Activated CD8-positive, alpha-beta memory T cell treated with anti-CD3 and anti-CD28 coated beads, Interleukin-2, amount 10 ng/mL, durations not matched to agents 7 days and 5 days (primary cell): ENCODE measurements at places on chromosomes 2 and 18. TPM values are rescaled to one million over a fixed set of nuclear protein-coding genes. Genes with fewer than 3 reads are reported as not detected.

GRCh38 chr2:119289093-119289492 is 65.5 kb downstream of the STEAP3 start:
- DNase-seq, result no peak

DNA sequence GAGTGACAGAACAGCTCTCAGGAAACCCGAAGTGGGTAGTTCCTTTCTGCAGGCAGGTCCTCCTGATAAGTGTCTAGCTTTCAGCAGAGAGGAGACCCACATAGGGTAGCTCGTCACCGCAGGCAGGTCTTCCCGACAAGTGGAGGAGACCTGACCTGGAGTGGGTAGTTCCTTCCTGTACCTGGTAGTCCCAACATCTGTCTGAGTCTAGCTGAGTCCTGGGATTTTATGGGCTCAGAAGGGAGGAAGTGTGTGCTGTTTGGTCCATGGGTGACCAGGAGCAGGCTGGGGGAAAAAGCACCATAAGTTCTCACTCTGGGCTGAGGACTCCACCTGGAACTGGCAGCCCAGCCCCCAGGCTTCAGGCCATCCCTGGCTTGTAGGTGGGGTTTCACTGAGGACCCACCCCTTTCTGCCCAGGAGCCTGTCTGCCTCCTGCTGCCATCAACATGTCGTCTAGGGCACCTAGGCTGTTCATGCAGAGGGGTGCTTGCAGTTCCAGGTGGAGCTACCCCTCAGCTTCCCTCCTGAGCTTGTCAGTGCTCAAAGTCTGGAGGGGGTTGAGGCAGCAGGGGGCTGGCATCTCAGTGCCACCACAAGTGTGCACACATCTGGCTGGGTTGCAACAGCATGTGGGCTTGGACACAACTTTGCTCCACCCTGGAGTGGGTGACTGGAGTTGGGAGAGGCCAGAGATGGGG is 9.4 kb downstream of the DYSF start:
- DNase-seq, result no peak

DNA sequence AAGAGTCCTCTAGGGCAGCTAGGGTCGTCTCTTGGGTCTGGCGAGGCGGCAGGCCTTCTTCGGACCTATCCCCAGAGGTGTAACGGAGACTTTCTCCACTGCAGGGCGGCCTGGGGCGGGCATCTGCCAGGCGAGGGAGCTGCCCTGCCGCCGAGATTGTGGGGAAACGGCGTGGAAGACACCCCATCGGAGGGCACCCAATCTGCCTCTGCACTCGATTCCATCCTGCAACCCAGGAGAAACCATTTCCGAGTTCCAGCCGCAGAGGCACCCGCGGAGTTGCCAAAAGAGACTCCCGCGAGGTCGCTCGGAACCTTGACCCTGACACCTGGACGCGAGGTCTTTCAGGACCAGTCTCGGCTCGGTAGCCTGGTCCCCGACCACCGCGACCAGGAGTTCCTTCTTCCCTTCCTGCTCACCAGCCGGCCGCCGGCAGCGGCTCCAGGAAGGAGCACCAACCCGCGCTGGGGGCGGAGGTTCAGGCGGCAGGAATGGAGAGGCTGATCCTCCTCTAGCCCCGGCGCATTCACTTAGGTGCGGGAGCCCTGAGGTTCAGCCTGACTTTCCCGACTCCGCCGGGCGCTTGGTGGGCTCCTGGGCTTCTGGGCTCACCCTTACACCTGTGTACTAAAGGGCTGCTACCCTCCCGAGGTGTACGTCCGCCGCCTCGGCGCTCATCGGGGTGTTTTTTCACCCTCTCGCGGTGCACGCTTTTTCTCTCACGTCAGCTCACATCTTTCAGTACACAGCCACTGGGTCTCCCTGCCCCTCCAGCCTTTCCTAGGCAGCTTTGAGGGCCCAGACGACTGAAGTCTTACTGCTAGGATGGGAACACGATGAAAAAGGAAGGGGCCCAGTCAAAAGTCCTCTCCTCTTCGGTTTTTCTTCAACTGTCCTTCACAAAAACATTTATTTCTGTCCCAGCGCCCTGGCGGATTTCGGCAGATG is 8.1 kb downstream of the SIX2 start:
- DNase-seq, result no peak

DNA sequence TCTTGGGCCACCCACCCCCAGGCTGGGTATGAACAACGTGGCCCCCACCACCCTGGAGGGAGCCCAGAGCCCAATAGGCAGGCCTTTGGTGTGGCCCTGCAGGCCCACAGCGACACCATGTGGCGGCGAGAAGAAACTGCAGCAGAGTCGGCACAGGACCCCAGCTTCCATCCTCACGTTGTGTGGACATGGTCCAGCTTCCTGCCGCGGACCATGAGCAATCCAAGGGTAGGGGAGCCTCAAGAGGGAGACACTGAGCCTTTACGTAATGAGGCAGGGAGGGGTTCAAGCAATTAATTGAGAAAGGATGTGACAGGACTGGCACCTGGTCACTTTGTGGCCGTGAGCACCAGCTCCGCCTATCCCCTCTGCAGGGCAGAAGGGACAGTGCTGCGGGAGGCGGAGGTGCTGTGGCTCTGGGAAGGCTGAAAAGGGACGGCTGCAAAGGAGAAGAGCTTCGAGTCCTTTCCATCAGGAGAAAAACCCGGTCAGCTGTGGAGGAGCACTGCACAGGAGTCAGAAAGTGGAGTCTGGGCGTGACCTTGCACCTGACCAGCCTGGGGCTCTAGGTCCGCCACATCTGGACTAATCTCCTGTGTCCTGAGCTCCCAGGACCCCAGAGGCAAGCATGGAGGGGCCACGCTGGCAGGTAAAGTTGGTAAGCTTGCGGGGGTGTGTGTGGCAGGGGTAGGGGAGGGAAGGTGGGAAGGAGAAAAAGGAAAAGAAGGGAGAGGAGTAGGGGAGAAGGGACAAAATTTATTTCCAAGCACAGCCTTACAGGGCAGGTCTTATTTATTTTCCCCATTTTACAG is 44.9 kb downstream of the TMEM37 start:
- peak; percentile 51 for DNase-seq

- no peak for DNase-seq
These were observed 234.3 kb downstream of the LRATD1 start for GRCh38 chr2:14866736-14867352.

- no peak for DNase-seq
These were observed 54.8 kb downstream of the ZNF407 start for GRCh38 chr18:74652392-74652988.

DNA sequence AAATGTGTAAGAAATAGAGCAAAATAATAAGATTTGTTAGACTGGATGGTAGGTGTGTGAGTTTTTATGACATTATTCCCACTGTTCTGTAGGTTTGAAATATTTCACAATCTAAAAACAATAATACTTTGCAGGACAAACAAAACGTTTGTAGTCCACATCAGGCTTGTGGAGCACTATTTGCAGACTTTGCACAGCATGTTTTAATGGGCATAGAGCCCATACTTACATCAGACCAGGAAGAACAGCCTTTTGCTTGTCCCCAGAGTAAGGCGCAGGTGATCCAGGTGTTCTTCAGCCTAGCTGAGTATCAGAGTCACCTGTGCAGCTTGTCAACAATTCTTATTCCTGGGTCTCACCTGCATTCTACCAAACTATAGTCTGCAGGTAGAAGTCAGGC is 9.1 kb upstream of the STK39 start:
- no peak for DNase-seq

DNA sequence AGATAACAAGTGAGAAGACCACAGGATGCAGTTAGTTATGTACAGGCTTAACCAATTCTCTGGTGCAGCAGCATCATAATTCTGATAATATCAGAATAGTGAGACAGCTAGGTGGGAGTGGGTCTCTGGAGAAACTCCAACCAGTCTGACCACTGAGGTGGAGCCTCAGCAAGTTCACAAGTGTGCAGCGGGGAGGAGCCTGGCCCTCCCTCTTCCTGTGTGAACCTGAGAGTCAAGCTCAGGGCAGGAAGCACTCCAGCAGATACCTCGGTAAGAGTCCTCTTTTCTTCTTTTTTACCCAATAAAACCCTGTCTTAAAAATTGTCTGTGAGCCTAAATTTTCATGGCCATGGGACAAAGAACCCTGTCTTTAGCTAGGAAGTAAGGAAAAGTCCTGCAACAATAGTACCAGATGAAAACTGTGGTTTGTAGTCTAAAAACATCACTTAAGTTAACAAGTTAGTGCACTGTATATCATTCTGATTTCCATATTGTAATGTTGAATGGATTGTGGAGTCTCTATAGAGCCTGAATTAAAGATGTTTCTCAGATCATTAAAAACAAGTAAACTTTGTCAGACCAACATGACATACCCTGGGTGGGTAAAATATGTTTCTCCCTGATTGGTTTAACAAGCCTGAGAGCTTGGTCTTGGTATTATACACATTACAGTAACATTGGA is 370.8 kb downstream of the TMEM182 start:
- peak; percentile 42 for DNase-seq

GRCh38 chr2:237327175-237327950 is 86.6 kb downstream of the COL6A3 start:
- DNase-seq, result no peak

- no peak for DNase-seq
These were observed 473 bp upstream of the NOL4 start for GRCh38 chr18:34225218-34225553.

GRCh38 chr18:50163505-50163904 is 31.4 kb downstream of the MYO5B start:
- no peak for DNase-seq

GRCh38 chr2:225400546-225401400 is 1.3 kb downstream of the NYAP2 start:
- no peak for DNase-seq

- no peak for DNase-seq
These were observed 37.7 kb upstream of the INHBB start for GRCh38 chr2:120308038-120308910.

- DNase-seq, result no peak
These were observed 131.7 kb upstream of the TNP1 start for GRCh38 chr2:216991563-216991962.

DNA sequence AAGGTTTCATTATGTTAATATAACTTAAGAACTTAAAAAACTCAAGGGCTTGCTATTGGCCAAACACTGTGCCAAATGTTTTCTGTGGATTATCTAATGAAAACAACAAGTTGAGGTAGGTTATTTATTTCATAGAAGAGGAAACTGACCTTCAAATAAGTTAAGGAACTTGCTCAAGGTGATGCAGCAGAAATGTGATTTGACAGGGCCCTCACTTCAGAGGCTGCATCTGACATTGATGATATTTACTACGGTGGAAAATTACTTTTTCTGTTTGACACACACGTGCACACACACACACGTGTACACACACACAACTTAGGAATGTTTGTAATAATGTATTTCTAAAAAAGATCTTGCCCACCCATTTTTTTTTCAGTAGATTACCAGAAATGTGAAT is 137.2 kb upstream of the CXCR4 start:
- DNase-seq, result no peak

DNA sequence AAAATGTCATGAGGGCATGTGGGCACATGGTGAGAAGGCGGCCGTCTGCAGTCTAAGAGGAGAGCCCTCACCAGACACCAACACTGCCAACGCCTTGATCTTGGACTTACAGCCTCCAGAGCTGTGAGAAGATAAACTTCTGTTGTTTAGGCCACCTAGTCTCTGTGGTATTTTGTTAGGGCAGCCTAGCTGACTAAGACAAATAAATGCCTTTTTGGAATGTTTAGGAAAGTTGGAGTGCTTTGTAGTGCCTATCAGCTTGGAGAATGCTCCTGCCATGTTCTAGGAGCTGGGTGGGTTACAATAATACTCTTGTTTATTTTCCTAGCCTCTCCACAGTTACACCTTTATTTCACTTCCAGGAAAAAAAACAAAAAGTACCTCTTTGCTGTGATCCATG is 92.0 kb downstream of the SPP2 start:
- DNase-seq, result no peak

GRCh38 chr18:79989195-79989497 is 783 bp upstream of the TXNL4A start:
- DNase-seq, result no peak

- DNase-seq, result no peak
These were observed 81.9 kb downstream of the TGOLN2 start for GRCh38 chr2:85245891-85246290.

GRCh38 chr18:37967261-37967660 is 401.7 kb upstream of the CELF4 start:
- DNase-seq, result no peak

DNA sequence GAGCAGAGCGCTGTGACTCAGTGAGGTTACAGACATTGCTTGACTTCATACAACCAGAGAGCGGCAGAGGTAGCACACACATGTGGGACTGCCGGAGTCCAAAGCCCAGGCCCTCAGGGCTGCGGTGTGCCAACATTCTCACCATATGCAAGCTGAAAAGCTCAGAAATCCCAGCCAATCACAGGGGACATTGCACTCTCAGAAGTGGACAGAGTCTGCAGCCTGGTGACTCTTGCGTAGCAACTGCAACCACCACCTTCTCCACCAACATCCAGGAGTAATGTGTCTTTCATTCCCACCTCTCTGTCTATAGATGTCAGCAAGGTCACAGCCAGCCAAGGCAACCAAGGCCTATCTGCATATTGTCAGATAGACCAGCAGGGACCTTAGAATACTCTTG is 158.1 kb downstream of the TTC32 start:
- no peak for DNase-seq

GRCh38 chr2:6973895-6974545 is 56.8 kb downstream of the RNF144A start:
- DNase-seq, result no peak

DNA sequence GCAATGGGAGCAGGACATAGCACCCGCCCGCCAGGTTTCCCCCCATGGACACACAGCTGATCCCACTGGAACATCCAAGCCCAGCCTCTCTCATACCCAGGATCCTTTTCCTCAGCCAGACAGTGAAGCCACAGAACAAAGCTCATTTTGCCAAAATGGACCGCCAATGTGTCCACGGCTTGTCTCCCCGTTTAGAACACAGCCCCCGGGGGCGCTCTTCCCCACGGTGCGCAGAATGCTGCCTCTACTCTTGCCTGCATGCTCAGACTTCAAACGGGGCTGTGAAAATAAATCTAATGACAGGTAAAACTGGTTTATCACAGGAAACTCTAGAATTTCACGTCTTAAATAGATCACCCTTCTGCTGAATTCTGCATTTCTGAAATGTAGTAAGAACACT is 548.5 kb upstream of the ID2 start:
- no peak for DNase-seq

DNA sequence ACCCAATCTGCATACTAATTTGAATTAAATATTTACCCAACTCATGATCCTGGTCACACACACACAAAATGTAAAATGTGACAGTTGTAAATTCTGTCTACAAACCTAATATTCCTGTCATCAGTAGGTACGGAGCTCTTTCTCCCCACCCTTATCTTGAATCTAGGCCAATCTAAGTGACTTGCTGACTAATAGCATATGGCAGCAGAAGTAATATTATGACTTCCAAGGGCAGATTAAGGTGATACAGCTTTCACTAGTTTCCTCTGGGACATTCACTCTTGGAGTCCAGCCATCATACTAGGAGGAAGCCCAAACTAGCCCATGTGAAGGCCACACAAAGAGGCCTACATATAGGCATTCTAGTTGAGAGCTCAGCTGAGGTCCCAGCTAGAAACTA is 89.4 kb downstream of the TMEM131 start:
- DNase-seq, result no peak

GRCh38 chr2:60674524-60675165 is 81.4 kb upstream of the PAPOLG start:
- DNase-seq, result peak; percentile 88

GRCh38 chr2:10202131-10202665 is 79.7 kb downstream of the RRM2 start:
- no peak for DNase-seq

Gene MAL
- total RNA-seq, result 54.6 TPM

Gene DSG1
- not detected for total RNA-seq

Gene CNGA3
- not detected for total RNA-seq

Gene CIB4
- not detected for total RNA-seq

Gene ESPNL
- total RNA-seq, result 0.05 TPM

Gene FZD7
- total RNA-seq, result 3.4 TPM

Gene FAP
- not detected for total RNA-seq

Gene ACTR2
- 367 TPM for total RNA-seq

Gene IGFBP5
- 0.02 TPM for total RNA-seq
